ENCODE measurements at places on chromosomes 16 and 17.
A peak's percentile ranks its signal among the peaks of the same experiment; 100 is the strongest.

GRCh38 chr17:79609049-79609589 lies 1.7 kb downstream of the RBFOX3 start:
- DNase-seq, result no peak

DNA sequence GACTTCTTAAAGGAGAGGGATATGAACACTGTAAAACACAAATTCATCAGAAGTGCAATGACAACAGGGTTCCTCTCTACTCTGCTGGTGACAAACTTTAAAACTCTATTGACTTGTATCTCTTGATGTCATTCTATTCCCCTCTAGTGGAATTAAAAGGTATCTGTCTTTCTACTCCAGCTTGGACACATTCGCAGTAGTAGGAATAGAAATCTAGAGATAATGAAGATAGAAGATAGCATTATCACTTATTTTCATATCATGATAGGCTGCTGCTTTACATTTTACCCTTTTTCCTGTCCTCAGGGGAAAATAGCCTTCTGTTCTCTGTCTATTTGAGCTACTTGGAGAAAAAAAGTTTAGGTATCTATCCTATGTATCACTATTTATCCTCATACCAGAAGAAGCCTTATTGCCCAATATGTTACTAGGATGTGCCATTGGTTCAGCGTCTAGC lies 209.6 kb upstream of the CACNG5 start:
- DNase-seq, result no peak

- DNase-seq, result no peak
These were observed 16.2 kb downstream of the SMTNL2 start for GRCh38 chr17:4600563-4600962.

GRCh38 chr17:48722915-48723422 lies at the start of gene PRAC2:
PRAC2 (plus strand) TSS chr17:48723185; CDS start chr17:48724411, 1,226 bp downstream.
- DNase-seq, result no peak

DNA sequence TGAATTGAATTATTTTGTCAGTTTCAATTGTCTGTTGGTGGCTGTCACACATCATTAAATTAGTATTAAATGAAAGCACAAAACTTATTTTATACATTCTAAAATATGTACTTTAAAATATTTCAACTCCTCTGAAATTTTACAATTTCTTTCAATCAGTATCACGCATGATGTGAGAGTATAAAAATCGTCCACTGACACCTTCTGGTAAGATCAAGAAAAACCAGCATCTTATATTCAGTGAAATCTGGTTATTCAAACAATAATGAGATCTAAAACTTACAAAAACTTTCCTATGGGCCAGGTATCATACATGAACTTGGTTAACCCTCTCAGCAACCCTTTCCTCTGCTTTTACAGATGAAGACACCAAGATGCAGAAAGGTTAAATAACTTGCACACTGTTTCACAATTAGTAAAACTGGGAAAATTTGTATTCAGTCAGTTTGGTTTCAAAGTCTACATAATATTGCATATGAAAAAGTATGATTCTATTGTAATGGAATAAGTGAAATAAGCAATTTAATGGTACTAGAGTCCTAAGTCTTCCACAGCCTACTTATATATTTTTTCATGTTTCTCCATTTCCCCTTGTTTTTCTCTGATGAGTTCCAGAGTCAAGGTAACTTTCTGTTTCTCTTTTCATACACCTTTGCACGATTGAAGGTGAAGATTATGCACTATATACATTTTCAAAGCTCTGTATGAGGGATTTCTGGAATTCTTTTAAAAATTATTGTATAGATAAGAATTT lies 58.7 kb downstream of the EFCAB5 start:
- no peak for DNase-seq

GRCh38 chr16:67429053-67429798 lies 1.7 kb upstream of the HSD11B2 start:
- no peak for DNase-seq

GRCh38 chr17:38750312-38751121 lies 2.0 kb upstream of the PSMB3 start:
- no peak for DNase-seq

DNA sequence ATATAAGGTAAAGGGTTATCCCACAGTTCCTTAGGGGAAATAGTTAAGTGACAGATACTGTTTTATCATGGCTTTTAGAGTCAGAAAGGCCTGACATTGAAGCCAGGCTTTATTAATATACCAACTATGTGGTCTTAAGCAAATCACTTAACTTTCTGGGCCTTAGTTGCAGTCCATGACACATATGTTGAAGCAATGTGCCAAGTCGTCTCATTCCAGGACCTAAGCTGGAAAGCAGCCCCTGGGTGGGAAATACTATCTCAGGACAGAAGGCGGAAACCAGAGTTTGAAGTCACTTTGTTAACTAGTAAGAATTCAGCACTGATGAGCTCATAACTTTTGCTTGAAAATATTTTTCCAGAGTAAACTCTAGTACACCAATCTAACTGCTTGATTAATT lies 80.0 kb downstream of the USP32 start:
- DNase-seq, result no peak

DNA sequence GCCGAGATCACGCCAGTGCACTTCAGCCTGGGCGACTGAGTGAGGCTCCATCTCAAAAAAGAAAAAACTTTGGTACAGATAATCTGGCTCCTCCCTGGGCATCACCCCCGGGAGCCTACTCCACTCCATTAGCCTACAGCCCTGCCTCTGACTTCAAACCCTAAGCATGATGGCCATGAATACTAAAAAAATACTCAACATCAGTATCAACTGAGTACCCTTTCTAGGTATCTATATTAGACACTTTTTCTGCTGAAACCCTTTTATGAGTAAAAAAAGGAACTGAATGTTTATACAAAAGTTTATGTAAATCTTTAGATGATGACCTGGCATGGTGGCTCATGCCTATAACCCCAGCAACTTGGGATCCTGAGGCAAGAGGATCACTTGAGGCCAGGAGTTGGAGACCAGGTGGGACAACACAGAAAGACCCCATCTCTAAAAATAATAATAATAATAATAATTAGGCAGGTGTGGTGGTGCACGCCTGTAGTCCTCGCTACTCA lies 6.9 kb downstream of the RDM1 start:
- DNase-seq, result no peak

DNA sequence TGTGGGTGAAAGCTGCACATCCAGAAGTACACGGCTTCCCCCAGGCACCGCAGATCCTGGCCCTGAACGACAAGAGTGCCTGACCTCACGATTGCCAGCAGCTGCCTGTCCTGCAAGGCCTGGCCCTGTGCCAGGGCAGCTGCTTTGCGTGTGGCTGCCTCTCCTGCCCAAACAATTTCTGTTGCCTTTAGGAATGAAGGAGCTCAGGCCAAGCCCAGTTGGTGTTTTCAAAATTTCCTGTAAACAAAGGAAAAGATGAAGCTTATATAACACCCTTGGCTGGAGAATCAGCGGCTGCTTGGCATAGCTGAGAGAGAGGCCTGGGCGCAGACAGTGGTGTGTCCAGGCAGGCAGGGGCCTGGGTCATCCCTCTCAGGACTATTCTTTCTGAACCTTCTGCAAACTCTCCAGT lies 11.7 kb upstream of the SLC47A2 start:
- DNase-seq, result no peak

- no peak for DNase-seq
These were observed 34.8 kb upstream of the ACSM2B start for GRCh38 chr16:20610892-20611349.

DNA sequence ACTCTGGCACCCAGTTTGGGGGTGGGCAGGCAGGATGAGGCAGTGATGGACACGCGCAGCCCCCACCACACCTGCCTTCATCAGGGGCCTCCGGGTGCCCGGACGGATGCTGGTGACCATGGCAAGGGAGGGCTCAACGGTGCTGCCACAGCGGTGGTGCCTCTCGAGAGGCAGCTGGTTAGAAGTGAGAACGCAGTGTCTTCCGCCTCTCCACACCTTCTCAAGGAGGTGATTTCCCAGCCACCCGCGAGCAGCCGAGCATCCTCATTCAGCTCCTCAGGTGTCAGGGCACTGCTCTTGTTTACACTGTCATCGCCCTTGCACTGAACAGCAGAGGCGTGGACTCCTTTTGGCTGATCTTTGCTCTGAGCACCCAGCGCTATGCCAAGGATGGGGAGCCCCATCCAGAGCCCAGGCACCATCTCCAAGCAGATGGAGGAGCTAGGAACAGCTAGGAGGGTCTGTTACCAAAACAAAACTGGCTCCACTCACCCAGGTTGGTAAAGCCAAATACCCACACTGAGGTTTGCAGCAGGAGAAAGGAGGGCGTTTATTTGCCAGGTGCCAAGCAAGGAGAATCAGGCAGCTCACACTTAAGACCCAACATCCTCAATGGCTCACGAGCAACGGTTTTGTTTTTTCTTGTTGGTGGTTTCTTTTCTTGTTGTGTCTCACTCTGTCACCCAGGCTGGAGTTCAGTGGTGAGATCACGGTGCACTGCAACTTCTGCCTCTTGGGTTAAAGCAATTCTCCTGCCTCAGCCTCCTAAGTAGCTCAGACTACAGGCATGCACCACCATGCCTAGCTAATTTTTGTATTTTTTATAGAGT lies 174.3 kb upstream of the TNRC6C start:
- DNase-seq, result peak; percentile 57

- DNase-seq, result no peak
These were observed 252.1 kb downstream of the PHKB start for GRCh38 chr16:47713225-47713595.

GRCh38 chr17:13688716-13689115 lies 87.0 kb upstream of the HS3ST3A1 start:
- no peak for DNase-seq

- no peak for DNase-seq
These were observed 54.6 kb downstream of the WDR45B start for GRCh38 chr17:82593590-82594087.

- no peak for DNase-seq
These were observed 220.8 kb upstream of the TNRC6C start for GRCh38 chr17:77737442-77738265.

- DNase-seq, result no peak
These were observed 43.3 kb upstream of the CDH13 start for GRCh38 chr16:82583422-82583821.

DNA sequence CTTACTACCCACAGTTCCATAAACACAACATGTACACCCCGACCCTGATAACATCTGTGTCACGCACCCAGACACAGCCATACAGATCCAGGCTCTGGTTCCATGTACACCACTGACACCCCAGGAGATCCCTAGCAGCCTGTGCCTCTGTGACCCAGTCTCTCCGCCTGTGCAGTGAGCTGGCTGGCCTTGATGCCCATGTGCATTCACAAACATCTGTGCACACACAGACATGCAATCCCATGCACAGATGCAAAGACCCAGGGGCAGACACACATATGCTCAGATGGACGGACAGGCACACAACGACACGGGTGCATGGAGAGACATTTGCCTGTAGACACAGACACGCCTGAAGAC lies 4.1 kb downstream of the CCDC102A start:
- DNase-seq, result no peak

DNA sequence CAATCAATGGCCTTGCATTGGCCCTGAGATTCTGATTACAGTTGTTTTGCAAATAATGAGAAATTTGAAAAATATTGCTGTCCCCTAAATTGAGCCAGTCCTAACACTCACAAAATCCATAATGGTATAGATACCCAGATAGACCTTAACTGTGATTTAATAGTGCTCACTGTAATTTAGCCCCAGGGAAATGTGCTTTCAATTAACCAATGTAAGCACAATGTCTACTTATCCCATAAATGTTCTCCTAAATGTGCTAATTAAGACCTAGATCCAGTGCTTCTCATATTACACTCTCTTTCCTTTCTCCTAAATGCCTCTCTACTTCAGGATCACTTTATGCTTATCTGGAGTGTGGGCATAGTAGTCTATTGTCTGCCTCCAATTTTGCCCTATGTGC lies 417.8 kb upstream of the CCL2 start:
- no peak for DNase-seq

DNA sequence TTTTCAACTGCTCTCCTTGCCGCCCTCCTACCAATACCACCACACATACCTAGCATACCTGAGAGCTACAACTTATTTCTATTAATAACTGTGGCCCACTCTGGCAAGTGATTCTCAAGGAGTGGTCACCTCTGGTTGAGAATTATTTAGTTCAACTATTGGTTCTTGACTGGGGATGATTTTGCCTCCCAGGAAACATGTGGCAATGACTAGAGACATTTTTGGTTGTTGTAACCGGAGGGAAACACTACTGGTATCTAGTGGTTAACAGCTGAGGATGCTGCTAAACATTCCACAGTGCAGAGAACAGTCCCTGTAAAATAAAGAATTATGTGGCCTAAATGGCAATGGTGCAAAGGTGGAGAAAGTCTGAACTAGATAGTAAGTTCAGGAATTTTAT lies 96.7 kb downstream of the TRIM37 start:
- no peak for DNase-seq

Data from activated T-cell treated with anti-CD3 and anti-CD28 coated beads for 1 hour (primary cell).